Sigmoid colon (tissue), 7 donors: ENCODE measurements at places on chromosomes 2 and 18. TPM values are rescaled to one million over a fixed set of nuclear protein-coding genes. Genes with fewer than 3 reads are reported as not detected.
A peak's percentile ranks its signal among the peaks of the same experiment; 100 is the strongest.

RAD51AP2 gene
- not detected for total RNA-seq

ERICH2 gene
- not detected for total RNA-seq

ELOA2 gene
- not detected for total RNA-seq

TMEM178A gene
- 1.1 TPM for total RNA-seq

DNA sequence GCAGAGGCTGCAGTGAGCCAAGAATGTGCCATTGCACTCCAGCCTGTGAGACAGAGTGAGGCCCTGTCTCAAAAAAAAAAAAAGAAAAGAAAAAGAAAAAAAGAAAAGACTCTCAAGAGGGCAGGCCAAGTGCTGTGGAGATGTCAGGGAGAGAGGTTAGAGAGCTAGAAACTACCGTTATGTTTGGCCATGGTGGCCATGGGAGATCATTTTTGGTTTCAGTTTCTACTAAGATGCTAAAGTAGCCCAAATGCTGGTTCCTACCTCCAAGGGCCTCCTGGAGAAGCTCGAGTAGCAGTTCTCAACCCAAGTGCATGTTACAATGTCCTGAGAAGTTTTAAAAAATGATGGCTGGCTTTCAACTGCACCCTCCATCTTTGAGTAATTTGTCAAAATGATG, 47.4 kb upstream of the TCF4 start:
- DNase-seq, result no peak

DNA sequence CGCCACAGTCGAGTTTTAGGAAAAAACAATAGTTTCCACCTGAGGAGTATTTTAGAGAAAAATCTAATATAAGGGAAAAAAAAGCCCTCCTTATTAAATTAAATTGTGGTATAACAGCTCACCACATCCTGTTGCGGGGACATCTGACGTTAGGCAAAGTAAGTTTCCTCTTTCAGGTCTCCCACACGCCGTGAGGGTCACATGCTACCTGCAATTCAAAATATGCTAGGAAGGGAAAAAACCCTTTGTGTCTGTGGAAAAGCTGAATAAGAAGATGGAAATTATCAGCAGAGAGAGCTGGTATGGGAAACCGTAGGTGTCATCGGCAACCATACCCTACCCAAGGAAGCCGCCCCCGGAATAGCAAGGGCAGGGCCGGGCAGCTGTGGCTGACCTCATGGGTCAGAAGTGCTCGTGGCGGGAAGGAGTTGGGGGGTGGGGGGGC, 128.0 kb downstream of the NFATC1 start:
- DNase-seq, result peak; percentile 55

- DNase-seq, result no peak
These were observed 103.6 kb downstream of the ACKR3 start for GRCh38 chr2:236673126-236673822.

DNA sequence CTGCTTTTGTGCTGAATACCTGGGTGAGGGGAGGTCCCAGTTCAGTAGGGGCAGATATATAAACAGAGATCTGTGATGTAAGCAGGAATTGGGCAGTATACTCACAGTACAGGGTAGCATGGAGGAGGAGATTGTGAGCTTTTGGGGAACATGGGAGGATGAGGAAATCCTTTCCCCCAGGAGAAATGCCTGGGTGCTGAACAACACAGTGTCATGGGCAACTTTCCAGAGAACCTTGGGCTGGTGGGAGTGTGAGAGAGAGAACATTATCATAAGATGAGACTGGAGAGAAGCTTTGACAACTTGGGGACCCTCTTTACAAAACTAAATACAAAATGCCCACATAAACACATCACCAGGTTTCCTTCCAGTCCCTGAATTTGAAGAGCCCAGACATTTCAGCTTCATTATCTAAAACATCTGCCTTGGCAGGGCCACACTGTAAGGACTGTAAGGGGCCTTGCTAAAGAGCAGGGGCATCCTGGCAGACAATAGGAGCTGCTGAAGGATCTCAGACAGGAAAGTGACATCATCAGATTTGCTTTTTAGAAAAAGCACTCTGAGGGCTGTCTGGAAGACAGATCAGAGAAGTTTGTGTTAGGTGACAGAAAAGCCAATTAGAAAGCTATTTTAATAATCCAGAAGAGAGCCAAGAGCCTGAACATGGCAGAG, 303.1 kb upstream of the FBXO11 start:
- DNase-seq, result no peak

- DNase-seq, result peak; percentile 44
These were observed 7.3 kb downstream of the ACKR3 start for GRCh38 chr2:236576953-236577352.

DNA sequence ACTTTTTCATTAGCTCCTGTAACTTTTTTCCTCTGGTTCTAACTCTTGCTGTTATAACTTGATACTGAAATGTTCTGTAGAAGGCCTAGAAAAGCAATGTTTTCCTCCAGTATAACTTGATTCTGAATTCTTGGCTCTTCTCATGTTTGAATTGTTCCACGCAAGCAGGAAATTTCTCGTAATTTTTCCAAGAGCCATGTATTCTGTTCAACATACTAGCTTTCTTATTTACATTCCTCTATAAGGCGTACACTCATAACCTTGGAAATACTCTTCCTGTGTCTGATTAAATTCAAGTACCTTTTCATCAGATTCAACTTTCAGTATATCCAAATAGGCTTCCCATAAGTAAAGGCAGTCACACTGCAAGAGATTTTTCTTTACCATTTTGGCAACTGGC, 109.1 kb downstream of the SMAD2 start:
- no peak for DNase-seq

DNA sequence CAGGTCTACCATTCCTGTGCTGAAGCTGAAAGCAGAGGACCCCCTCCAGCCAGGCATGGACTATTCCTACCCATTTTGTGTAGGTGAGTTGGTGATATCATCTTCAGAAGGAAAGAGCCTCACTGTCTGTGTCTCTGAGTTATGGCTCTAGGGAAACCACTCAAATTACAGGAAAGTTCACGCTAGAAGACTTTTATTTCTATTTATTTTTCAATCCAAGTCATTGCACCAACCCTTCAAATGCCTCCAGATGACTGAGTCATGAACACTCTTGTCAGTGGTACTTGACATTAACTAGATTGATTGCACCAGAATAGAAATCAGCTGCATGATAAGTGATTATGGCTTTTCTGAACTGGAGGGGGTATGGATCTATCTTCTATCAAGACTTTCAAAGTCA, 338.4 kb downstream of the MBD2 start:
- DNase-seq, result no peak

DNA sequence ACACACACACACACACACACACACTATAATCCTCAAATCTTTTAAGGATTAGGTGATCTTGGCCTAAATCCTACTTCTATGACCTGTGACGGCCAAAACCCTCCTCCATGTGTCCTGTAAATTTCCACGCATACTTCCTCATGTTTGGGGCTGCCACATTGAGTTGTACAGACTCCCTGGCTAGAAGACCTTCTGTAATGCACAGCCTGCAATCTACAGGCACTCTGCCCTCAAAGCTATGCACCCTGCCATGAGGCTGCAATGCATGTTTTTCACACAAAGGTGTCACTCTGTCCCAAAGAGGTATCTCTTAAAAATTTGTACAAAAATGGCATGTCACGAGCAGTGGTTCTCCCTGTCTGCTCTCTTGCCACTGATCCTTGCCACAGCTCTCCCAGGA, 26.4 kb upstream of the B4GALT6 start:
- no peak for DNase-seq

GRCh38 chr2:178910005-178910404, 102.8 kb upstream of the TTN start:
- DNase-seq, result no peak

DNA sequence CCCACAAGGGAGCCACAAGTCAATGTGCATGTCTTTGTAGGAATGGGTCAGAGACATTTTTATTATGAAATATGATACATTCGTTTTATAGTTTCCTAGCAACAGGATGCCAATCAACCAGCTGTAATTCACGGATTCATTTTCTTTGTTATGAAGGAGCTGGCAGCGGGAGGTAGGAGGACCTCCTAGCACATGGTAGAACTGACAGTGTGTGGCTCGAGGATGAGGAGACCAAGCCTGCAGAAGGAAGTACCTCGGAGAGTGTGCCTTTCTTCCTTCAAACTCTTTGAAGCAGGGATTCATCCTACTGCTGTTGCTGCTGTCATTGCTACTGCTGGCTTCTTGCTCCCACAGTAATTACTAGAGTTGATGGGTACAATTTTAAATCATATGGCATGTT, 504.8 kb upstream of the KLHL29 start:
- DNase-seq, result no peak

- no peak for DNase-seq
These were observed 109.2 kb downstream of the DYSF start for GRCh38 chr2:71562518-71562917.

DNA sequence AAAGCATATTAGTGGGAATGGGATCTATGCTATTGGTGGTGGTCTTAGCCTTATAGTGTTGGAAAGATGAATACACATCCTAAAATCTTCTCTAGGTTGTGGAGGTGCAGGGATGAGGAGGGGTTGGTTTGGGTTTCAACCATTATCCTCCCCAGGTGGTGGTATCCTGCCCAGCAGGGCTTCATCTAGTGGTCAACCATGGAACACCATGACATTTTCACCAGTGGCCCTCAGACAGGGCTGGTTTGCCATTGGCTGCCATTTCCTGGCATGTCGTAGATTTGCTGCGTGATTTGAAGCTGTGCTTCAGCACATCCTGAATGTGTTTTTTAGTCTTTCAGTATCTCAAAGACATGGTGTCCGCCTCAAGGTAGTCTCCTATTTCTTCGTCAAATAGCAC, 391.2 kb upstream of the HNRNPA3 start:
- DNase-seq, result no peak

GRCh38 chr18:33440060-33441043, at the start of gene CCDC178:
Gene CCDC178, minus strand, starts transcription at chr18:33440721. Its CDS starts 28,633 bp downstream, at chr18:33412088.
- peak; percentile 66 for DNase-seq

DNA sequence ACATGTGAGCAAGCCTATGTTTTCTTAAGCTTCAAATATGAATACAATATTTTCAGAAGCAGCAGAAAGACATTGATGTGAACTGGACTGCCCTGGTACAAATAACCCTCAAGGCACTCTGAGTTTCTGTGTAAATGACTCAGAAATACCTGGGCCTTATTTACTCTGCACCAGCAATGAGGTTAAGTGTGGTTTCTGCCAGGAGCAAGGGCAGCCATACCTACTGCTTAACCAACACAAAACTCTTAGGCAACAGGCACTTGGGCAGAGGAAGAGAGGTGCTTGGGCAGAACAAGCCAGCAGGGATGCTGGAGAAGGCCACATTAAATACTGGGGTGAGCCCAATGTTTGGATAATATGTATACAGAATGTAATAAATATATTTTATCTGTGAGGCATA, 29.4 kb upstream of the ARL5A start:
- no peak for DNase-seq

- no peak for DNase-seq
These were observed 10.2 kb downstream of the MERTK start for GRCh38 chr2:111908578-111908977.

DNA sequence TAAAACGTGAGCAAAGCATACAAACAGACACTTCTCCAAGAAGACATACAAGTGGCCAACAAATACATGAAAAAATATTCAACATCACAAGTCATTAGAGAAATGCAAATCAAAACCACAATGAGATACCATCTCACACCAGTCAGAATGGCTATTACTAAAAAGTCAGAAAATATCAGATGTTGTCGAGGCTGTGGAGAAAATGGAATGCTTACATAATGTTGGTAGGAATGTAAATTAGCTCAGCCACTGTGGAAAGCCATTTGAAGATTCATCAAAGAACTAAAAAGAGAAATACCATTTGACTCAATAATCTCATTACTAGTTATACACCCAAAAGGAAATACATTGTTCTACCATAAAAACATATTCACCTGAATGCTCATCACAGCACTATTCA, 825.7 kb downstream of the SUCLG1 start:
- no peak for DNase-seq

GRCh38 chr2:121018136-121019061, 266.6 kb downstream of the TFCP2L1 start:
- DNase-seq, result peak; percentile 71
